Retinal pigment epithelial cell (primary cell): ENCODE measurements at places on chromosomes 11 and 22.
A peak's percentile ranks its signal among the peaks of the same experiment; 100 is the strongest.

DNA sequence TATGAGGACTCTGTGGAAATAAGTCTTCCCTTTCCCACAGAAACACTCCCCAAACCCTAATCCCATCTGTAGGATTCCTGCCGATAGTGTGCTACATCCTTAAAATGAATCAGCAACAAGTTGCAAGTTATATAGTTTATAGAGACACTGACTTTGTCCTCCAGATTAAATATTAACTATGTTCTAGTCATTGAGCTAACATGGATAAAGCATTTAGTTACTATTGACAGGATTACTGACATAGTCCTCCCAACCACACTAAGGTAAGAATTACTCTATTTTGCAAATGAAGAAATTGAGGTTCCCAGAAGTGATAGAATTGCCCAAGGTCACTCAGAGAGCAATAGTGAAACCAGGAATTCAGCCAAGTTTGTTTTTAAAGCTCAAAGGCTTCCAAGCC, 1.9 kb downstream of the OR52M1 start:
- no peak for DNase-seq

- DNase-seq: no peak
These were observed 44.1 kb downstream of the DCUN1D5 start for GRCh38 chr11:103047837-103048236.

GRCh38 chr11:115653076-115653475, 148.9 kb upstream of the CADM1 start:
- no peak for DNase-seq

DNA sequence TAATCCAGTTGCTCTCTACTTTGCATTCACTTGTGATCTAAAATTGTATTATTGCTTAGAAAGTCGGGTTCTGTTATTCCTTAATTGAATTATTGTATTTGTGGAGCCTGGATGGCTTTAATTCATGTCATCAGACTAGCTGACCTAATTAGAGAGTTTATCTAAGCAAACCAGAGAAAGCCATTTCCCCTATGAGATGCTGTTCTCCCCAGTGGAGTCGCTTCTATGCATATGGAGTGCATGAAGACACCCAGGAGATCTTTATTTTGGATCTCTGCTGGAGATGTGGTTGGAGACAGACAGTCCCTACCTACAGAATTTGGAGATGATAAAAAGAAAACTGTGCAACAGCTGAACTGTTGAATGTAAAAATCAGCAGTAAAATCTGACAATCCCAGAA, 45.2 kb upstream of the MYO18B start:
- no peak for DNase-seq

GRCh38 chr11:71519546-71519945, 7.5 kb upstream of the KRTAP5-7 start:
- DNase-seq: no peak

DNA sequence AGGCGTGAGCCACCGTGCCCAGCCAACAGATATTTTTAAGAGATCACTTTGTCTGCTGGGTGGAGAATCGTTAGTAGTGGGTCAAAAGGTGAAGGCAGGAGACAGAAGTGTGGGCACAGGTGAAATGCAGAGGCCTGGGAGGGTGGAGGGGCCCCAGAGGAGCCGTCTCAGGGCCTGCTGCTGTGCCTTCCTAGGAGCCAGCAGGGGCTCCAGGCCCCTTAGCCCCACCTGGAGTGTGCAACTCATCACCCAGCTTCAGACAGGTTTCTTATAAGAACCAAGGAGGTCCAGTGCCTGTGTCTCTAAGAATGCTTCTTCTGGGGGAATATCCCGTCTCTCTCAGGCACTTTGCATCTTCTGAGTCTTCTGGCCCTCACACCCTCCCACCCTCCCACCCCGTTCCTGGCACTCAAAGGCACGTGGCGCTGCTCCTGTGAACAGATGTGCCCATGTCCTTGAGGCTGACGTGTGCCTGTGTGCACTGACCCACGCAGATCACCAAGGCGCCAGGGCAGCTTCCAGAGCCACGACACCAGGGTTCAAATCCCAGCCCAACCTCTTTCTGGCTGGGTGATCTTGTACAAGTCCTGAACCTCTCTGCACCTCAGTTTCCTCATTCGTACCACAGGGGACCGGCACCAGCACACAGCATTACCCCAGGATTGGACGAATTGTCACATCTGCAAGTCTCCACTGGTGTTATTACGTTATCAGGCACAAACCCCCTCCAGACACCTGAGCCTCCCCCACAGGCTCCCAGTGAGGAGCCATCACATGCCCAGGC, 3.4 kb downstream of the ARSA start:
- DNase-seq: no peak

GRCh38 chr11:93113824-93114223, 84.0 kb downstream of the SLC36A4 start:
- no peak for DNase-seq

DNA sequence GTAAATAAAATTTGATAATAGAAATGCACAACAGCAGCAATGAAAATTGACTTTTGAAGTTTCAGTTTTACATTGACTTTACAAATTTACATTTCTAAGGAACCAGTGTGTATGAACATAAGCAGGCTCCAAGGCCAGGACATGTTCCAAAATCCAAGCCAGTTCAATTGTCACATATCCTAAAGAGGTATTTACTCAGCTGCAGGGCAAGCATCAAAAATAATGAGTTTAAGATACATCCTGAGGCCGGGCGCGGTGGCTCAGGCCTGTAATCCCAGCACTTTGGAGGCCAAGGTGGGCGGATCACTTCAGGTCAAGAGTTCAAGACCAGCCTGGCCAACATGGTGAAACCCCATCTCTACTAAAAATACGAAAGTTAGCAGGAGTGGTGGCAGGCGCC, 39.0 kb upstream of the AKIP1 start:
- no peak for DNase-seq

GRCh38 chr11:9923280-9923679, 259.4 kb downstream of the SWAP70 start:
- DNase-seq: no peak

GRCh38 chr22:45980268-45980570, 3.3 kb upstream of the WNT7B start:
- DNase-seq: no peak

DNA sequence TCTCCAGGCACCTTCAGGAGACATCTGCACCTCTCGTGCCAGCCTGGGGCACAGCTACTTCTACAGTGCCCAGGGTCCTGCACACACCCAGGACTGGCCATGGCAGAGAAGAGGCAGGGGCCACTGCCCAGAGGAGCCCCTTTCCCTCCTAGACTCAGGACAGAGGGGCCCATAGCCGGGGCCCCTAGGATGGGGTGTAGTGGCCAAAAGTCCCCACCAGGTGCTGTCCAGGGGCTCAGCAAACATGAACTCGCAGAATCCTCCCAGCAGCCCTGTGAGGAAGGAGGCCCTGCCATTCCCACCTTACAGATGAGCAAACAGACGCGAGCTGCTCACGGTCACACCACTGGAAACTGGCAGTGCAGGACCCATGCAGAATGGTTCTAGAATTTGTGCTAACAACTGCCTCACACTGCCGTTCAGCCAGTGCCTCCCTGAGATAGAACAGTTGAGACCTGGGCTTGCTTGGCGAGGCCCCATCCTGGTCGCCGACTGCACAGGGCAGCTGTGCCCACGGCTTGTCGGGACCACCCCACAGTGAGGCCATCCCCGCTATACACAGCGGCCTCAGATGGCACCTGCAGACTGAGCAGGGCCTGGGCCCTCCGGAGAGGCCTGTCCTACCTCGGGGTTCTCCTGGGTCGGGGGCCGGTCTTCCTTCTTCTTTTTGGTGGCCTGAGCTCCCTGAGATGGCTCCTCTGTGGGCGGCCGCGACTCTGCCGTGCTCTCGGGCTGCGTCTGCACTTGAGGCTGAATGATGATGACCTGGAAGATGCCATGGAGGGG, 96.4 kb downstream of the PHF21B start:
- DNase-seq: no peak

DNA sequence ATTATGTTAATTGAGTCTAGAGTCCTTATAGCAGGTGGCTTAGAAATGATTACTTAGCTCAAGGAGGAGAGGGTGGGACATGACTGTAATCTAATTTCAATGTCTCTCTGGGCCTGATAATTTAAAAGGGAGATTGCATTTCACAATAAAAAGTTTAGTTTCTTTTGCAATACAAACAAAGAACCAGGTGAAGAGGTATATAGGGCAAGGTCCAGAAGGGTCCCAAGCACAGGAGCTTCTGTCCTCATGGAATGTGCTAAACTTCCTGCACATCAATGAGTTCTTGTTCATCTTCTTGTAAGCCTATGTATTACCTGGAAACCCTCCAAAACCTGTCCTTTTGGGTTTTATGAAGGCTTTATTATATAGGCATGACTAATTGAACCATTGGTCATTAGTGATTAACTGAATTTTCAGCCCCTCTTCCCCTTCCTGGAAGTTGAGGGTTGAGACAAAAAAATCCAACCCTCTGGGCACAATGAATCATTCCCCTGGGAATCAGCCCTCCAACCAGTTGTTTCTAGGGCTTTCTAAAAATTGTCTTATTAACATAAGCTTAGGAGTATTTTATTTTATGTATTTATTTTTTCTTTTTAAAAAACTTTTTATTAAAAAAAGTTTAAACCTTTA, 37.6 kb downstream of the MS4A2 start:
- no peak for DNase-seq

GRCh38 chr22:28002181-28002700, 83.2 kb upstream of the PITPNB start:
- no peak for DNase-seq

GRCh38 chr11:43282607-43283440, 29.0 kb upstream of the API5 start:
- DNase-seq: no peak

GRCh38 chr11:78209478-78209877, 20.8 kb downstream of the USP35 start:
- DNase-seq: no peak

DNA sequence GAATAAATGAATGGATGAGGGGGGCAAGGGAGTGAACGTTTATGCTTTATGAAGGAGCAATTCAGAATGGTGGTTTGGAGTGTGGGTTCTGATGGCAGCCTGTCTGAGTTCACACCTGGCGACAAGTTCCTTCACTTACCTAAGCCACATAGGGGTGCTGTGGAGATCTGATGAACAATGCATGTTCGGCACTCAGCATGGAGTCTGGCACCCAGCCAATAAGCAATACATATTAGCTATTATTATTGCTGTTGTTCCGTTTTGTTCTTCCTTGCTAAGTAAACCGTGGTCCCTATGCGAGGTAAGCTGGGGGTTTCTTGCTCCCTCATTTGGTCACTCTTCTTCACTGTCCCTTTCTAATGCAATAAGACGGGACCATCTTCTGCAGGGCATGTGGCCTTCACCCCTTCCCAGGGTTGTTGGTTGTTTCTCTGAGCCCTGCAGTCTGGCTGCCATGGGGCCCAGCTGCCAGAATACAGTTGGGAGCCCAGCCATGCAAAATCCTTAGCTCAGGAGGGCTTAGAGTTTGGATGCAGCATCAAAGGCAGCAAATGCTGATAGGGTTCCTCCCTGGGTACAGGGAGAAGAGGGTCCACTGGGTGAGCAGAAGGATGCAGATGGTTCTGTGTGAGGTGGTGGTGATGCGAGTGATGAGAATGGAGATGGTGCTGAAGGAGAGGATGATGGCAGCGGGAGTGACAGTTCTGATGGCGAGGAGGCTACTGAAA, 6.4 kb upstream of the PKNOX2 start:
- DNase-seq: no peak

- DNase-seq: no peak
These were observed at the start of gene STK33 for GRCh38 chr11:8593935-8594909. Gene STK33, minus strand, starts transcription at chr11:8594228. Its CDS starts 119,323 bp downstream, at chr11:8474905.

DNA sequence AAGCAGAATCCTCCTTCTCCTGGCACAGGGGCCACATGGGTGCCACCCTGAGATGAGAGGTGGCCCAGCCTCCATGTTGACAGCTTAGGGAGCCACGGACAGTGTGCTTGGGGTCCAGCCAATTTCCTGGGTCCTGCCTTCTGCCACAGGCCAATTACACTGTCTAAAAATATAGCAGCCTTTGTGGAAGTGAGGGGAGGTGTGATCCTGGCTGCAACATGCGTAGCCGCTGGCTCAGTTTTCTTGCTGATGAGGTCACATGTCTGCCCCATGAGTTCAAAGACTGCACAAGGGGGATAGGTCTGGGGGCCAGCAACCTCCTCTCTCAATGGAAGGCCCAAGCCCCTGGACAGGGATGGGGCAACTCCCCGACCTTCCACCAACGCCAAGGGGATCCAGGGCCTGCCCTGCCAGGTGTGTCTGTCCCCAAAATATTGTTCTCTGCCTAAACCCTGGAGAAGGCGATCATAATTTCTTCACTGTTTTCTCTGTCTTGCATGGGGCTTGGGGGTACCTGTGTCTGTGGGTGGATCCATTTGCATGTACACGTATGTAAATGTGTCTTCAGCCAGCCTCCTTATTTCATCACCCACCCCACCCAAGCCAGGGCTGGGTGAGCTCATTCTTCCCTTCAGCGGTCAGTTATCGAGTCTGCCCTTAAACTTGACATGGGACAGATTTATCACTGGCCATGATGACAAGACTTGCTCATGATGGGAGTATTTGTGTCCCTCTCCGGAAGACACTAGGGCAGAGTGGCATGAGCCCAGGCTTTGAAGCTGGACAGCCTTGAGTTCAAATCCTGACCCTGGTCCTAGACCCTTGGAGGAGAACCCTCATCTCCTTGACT, 59.4 kb downstream of the OTOG start:
- no peak for DNase-seq

- DNase-seq: no peak
These were observed 52.7 kb downstream of the PHF21B start for GRCh38 chr22:44956840-44957767.

DNA sequence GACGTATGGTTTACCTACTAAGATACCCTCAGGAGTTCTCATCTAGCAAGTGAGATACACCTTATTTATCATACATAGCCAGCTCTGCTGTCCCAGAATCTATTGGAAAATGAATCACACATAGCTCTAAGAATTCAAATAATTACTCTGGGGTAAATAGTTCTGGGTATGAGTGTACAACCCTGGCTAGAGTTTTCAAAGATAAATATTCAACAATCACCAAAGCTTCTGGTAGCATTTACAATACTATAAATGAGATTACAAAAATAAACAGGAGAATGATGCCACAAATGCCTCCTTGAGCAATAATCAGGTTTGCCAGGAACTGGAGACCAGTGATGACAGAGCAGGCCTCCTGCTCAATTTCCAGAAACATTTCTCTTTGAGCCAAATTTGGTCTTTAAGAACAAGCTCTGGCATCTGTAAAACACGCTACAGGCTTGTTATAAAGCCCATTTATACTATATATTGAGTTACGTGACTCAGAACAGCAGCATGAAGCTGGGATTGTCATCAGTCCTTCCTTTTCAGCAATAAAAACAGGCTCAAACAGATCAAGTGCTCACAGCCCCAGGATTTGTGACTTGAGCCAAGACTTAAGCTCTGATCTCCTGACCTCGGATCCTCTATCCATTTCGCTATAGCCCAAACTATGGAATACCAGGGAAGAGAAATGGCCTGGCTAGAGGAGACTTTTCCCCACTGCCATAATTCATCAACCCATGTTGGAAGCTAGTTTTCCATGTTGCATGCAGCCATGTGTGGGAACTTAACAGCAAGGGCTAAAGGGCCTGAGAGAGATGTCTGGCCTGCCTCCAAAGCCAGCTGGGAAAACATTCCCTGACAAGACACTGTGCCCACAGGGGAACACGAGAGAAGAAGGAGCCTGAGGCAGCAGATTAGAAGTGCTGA, 19.7 kb downstream of the RAB30 start:
- DNase-seq: peak; percentile 40
